ENCODE measurements at places on chromosomes 3 and 15. TPM values are rescaled to one million over a fixed set of nuclear protein-coding genes. Genes with fewer than 3 reads are reported as not detected.

Gene LAMB2
- not detected for total RNA-seq

Gene ATP2B2
- not detected for total RNA-seq

Gene PP2D1
- total RNA-seq: not detected

Gene SAXO2
- total RNA-seq: 1.1 TPM

Gene SMAD6
- 0.25 TPM for total RNA-seq

Gene B3GALNT1
- 3.2 TPM for total RNA-seq

Gene RAB27A
- 122 TPM for total RNA-seq

Gene ZNF501
- 3.2 TPM for total RNA-seq

Gene P4HTM
- total RNA-seq: 24.8 TPM

Gene C3orf80
- 0.09 TPM for total RNA-seq

Gene C3orf20
- 0.20 TPM for total RNA-seq

Gene PLD1
- total RNA-seq: 1.2 TPM

Gene CIB2
- 1.6 TPM for total RNA-seq

Gene IL17RD
- total RNA-seq: not detected

Gene RBP2
- not detected for total RNA-seq

Gene GREM1
- total RNA-seq: not detected

Gene SERP1
- total RNA-seq: 115 TPM

Gene DMXL2
- 4.8 TPM for total RNA-seq

Gene RASGRP1
- total RNA-seq: 106 TPM

Gene UNC45A
- 65.0 TPM for total RNA-seq

Gene TM6SF1
- total RNA-seq: 5.6 TPM

Gene TMEM108
- not detected for total RNA-seq

Gene KBTBD8
- 11.1 TPM for total RNA-seq

Gene ZKSCAN7
- total RNA-seq: 4.0 TPM

Gene GANC
- 18.0 TPM for total RNA-seq

Gene CYP1A1
- total RNA-seq: 4.3 TPM

Gene TICRR
- total RNA-seq: 27.0 TPM

Gene GOLGA8Q
- not detected for total RNA-seq
